ENCODE measurements at places on chromosomes 13 and 19.

- no peak for DNase-seq
These were observed 711 bp downstream of the FUT2 start for GRCh38 chr19:48696353-48697010.

DNA sequence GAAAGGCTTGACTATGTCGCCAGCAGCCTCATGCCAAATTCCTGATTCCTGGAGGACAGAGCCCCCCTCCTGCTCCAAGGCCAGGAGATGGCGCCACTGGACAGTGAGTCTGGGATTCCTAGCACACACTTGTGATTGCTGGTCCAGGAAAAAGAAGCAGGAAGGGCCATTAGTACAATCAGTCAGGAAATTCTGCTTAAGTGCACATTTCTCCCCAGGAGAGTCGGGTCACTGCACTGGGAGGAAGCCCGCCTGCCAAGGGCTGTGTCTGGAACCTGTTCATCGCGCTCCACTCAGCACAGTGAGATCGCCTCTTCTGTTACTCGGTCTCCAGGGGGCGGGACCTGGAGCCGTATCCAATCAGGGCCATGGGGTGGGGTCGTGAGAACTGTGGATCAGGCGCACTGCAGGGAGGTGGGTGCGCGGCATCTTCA, 65.1 kb downstream of the ZNF823 start:
- DNase-seq, result no peak

DNA sequence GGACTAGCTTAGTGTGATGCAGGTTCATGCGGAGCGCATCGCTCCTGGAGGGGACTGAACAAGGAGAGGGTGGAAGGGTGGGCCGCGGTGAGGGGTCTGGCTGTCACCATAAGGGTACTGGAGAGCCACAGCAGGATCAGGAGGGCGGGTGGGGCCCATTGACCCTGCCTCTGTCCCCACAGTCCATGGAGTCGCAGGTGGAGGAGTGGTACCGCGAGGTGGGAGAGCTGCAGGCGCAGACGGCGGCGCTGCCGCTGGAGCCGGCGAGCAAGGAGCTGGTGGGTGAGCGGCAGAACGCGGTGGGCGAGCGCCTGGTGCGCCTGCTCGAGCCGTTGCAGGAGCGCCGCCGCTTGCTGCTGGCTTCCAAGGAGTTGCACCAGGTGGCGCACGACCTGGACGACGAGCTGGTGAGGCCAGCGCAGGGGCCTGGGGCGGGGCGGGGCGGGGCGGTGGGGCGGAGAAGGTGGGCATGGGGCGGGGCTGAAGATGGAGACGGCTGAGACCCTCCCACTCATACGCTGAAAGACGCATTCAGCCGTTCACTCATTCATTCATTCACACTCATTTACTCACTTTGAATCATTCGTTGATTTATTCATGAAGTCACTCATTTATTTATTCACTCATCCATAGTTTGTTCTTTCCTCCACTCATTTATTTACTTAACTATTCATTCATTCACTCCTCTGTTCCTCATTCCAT, 27.5 kb upstream of the SHKBP1 start:
- DNase-seq, result peak; percentile 49

DNA sequence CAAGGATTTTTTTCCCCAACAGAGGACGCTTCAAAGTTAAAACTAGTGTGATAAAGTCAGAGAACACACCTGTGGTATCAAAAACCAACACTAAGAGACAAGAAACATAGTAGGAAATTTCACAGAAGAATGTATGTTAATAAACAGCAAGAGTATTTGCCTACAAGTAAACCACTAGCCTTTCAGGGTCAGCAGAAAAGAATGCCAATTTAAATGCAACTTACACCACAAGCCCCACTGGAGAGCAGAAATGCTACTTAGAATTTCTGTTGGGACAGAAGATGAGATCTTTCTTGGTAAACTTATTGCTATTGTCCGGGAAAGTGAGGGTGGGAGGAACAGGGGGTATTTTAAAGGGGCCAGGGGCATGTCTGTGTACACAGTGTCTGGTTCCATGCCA, 68.6 kb downstream of the STK24 start:
- DNase-seq, result no peak

DNA sequence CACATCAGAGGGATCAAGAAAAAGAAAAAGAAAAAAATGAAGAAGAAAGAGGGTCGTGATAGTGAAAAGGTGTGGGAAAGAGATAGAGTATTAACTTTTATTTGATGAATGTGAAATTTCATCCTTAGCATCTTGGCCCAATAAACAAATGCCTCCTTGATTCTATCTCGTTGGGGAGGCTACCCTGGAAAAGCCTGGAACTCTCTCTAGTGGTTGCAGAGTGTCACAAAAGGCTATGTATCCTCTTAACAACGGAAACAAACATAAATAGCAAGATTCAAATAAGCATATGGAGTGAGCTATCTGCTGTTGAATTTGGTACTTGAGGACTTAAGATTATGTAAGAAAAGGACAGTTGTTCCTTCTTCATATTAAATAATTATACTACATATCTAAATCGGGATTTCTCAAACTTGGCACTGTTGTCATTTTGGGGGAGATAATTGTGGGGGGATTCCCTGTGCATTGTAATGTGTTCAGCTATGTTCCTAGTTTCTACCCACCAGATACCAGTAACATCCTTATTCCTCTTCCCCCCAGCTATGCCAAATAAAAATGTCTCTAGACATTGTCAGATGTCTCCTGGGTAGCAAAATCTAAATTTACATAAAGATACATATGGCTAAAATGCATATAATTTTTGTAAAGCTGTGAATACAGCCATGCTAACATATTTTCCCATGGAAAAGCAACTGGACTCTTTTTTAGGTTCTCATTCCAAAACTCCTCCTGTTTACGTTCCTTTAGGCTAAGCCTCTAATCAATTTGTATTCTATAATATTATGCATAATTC, 557.2 kb downstream of the DCT start:
- DNase-seq, result no peak

DNA sequence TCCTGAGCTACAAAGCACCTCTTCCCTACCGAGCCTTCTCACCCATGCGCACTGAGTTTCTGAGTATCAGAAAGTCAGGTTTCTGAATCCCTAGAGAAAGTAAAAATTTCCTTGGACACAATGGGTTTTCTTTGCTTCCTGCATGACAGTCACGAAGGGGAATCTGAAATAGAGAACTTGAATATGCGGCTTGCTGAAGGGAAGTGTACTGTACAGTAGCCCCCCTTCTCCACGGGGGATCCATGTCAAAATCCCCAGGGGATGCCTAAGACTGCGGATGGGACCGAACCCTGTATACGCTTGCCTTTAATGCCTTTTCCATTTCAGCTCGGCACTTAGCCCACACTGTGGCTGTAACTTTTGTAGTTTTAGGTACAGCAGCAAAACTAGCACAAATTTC, 107.9 kb downstream of the GGACT start:
- no peak for DNase-seq
